K562 (cell line): ENCODE measurements at places on chromosomes 12 and 14. TPM values are rescaled to one million over a fixed set of nuclear protein-coding genes. Genes with fewer than 3 reads are reported as not detected.

GRCh38 chr12:106729611-106730010 is 44.9 kb upstream of the RIC8B start:
- H3K36me3 ChIP-seq, result no peaks in the 10 kb centered on the region
- peaks cover 12% of the 10 kb centered on the region for H3K27me3 ChIP-seq
- H3K4me3 ChIP-seq, result no peak overlapping the region
- H3K27ac ChIP-seq, result no peak overlapping the region
- no peaks in the 10 kb centered on the region for H3K4me1 ChIP-seq

DNA sequence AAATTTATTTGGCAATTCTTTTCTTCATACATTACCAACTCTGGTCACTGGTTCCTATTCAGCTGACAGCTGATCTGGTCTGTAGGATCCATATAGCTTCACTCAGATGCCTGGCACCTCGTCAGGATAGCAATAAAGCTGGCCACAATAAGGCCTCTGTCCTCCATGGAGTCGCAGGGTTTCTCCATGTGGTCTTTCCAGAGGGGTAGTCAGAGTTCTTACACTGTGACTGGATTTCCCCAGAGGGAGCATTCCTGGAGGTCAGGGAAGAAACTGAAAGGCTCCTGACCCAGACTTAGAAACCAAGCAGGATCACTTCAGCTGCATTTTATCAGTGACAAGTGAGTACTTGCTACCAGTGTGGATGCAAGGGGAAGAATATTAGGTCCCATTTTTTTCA is 34.9 kb upstream of the SIX1 start:
- no peaks in the 10 kb centered on the region for H3K4me1 ChIP-seq
- H3K4me3 ChIP-seq, result no peak overlapping the region
- no peaks in the 10 kb centered on the region for H3K27me3 ChIP-seq
- H3K36me3 ChIP-seq, result no peaks in the 10 kb centered on the region
- no peak overlapping the region for H3K27ac ChIP-seq

DNA sequence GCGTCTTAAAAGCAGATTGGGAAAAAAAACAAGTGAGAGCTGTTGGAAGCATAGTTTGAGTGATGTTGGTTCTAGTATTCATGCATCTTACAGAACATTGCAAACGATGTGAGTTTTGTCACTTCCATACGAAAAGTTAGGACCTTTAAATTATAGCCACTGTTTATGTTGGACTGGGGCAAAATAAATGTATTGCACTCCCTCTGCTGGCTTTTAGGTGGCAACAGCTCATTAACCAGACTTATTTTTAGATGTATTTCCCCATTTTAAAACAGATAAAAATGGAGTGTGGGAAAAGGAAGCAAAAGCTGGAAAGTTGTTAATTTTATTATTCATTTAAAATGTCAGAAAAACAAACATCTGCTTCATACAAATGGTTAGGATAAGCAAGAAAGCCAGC is 111.9 kb downstream of the LGR5 start:
- no peaks in the 10 kb centered on the region for H3K36me3 ChIP-seq
- no peaks in the 10 kb centered on the region for H3K4me1 ChIP-seq
- DNase-seq, result no peak

GRCh38 chr12:122079033-122079531 is 526 bp downstream of the MLXIP start:
- no peaks in the 10 kb centered on the region for H3K27me3 ChIP-seq
- peaks cover 35% of the 10 kb centered on the region; the same call in 2 of the 3 replicates for H3K4me1 ChIP-seq
- peak overlapping the region; percentile 74 for H3K4me3 ChIP-seq
- peak overlapping the region; percentile 88 for H3K27ac ChIP-seq
- no peak for DNase-seq
- H3K36me3 ChIP-seq, result peaks cover 22% of the 10 kb centered on the region

Gene NPC2
- 18.6 and 19.5 TPM in 2 replicates for total RNA-seq

Gene KLHL33
- 0.02 TPM in 1 of 2 replicates, not detected in the other for total RNA-seq
